GM12878 (cell line): ENCODE measurements at places on chromosomes 13 and 19. TPM values are rescaled to one million over a fixed set of nuclear protein-coding genes. Genes with fewer than 3 reads are reported as not detected.

The SCN1B gene
- 0.27 and 0.33 TPM in 2 replicates for total RNA-seq

The FBXO27 gene
- total RNA-seq = 10.7 and 10.8 TPM in 2 replicates

The TMEM255B gene
- total RNA-seq = 0.43 and 0.62 TPM in 2 replicates

The ZNF780A gene
- 17.0 and 19.0 TPM in 2 replicates for total RNA-seq

The ZNF30 gene
- 0.98 and 1.2 TPM in 2 replicates for total RNA-seq

The GJA3 gene
- not detected in 2 replicates for total RNA-seq

The KLK14 gene
- not detected in 2 replicates for total RNA-seq

The MAMSTR gene
- 0.32 and 0.33 TPM in 2 replicates for total RNA-seq

The ZNF43 gene
- 0.51 and 1.0 TPM in 2 replicates for total RNA-seq

The GRWD1 gene
- total RNA-seq = 75.8 and 79.0 TPM in 2 replicates

The DNAAF3 gene
- total RNA-seq = not detected in 2 replicates

The ZNF560 gene
- 0.10 and 0.29 TPM in 2 replicates for total RNA-seq

The CPB2 gene
- 0.13 and 0.16 TPM in 2 replicates for total RNA-seq

The CLDND2 gene
- 0.90 and 3.3 TPM in 2 replicates for total RNA-seq

The TEX26 gene
- not detected in 2 replicates for total RNA-seq

The NAPSA gene
- 18.2 and 19.2 TPM in 2 replicates for total RNA-seq

The FFAR3 gene
- 0.18 TPM in 1 of 2 replicates, not detected in the other for total RNA-seq

The TPGS1 gene
- 20.4 and 21.5 TPM in 2 replicates for total RNA-seq

The CCDC70 gene
- not detected in 2 replicates for total RNA-seq

The MBD3L2 gene
- total RNA-seq = not detected in 2 replicates

The GARIN5A gene
- 0.37 TPM in 1 of 2 replicates, not detected in the other for total RNA-seq

The PTGER1 gene
- total RNA-seq = not detected in 2 replicates

The DUXA gene
- not detected in 2 replicates for total RNA-seq

The ONECUT3 gene
- total RNA-seq = not detected in 2 replicates

The SULT2B1 gene
- 0.16 TPM in 1 of 2 replicates, not detected in the other for total RNA-seq

The SEMA6B gene
- 0.08 and 0.13 TPM in 2 replicates for total RNA-seq

The OR7D2 gene
- total RNA-seq = not detected in 2 replicates

The ZNF284 gene
- 0.53 and 0.82 TPM in 2 replicates for total RNA-seq

The ZNF793 gene
- total RNA-seq = 0.56 and 0.62 TPM in 2 replicates

The ZNF77 gene
- 2.8 and 3.1 TPM in 2 replicates for total RNA-seq

The WDR88 gene
- total RNA-seq = not detected in 2 replicates

The PPM1N gene
- 3.5 and 4.1 TPM in 2 replicates for total RNA-seq

The FPR3 gene
- not detected in 2 replicates for total RNA-seq

The KRTDAP gene
- total RNA-seq = not detected in 2 replicates
